ENCODE measurements at places on chromosomes 6 and 20.

- DNase-seq, result no peak
Observed at GRCh38 chr20:5680192-5680591, 70.0 kb upstream of the SHLD1 start.

GRCh38 chr20:37896932-37897548 lies 5.9 kb upstream of the VSTM2L start:
- DNase-seq, result peak; percentile 56

DNA sequence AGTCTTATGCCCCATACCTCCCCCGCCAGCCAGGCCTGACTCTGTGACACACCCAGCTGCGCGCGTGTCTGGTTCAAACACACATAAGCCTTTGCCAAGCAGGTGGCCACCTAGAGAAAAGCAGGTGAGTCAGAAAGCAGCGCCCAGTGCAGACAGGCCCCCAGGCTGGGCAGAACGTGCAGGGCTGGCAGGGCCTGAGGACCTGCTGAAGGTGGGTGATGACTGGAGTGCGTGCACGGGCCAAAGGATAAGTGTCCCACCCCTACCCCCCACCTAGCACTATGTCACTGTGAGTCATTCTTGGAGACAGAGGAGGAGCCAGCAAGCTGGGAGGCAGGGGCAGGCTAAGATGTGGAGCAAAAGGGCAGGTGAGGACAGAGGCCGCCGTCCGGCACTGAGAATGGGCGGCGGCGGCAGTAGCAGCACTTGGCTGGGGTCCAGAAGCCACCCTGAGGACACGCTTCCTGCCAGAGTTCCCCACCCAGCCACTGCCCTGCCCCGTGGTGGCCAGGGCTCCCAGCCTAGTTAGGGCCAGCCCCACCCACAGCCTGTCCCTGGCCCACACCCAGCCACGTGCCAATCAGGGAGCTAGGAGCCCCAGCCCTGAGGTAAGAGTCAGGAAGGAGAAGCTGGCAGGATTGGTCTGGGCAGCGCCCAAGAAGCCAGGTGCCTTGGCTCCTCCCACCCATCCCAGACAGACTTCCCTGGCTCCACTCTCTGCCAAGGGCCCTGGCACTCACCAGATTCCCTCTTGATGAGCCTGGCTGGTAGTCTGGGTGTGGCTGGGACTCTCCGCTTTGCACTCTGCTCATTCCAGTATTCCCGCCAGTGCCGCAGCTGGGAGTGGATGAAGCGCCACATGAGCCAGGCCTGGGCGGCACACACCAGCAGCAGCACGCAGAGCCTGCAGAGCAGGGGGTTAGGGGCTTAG lies 72.7 kb downstream of the TRAM2 start:
- DNase-seq, result no peak

DNA sequence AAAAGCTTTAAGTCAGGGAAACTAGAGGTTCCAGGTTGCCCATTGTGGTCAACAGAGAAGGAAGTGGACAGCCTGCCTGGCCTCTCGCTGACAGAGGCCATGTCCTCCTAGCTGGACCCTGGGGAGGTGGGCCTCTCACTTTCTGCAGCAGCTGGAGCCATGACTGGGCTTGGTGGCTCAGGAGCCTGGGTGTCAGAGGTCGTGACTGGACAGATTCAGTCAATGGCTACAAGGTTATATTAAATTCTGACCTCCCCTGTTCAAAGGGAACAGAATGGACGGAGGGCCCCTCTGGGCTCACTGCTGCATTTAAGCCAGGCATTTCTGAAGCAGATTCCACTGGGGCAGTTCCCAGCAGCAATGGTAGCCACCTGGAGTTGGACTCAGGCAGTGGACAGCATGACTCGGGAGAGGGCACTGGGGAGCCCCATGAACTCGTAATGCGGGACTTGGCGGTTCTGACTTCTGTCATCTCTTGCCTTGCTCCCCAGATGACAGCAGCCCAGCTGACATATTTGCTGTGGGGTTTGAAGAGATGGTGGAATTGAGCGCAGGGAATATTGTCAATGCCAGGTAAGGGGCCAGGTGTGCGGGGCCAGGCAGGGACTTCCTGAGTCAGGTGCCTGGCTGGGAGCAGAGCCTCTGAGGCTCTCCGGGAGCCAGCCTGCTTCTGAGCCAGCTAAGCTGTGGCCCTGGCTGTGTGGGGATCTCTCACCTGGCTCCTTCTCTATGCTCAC lies 86.7 kb downstream of the SYNJ2 start:
- DNase-seq, result no peak

- no peak for DNase-seq
Observed at GRCh38 chr20:10916312-10916711, 242.5 kb upstream of the JAG1 start.

GRCh38 chr20:33415948-33416347 lies 14.6 kb upstream of the CDK5RAP1 start:
- DNase-seq, result no peak

- no peak for DNase-seq
Observed at GRCh38 chr6:151297886-151298285, 58.1 kb downstream of the AKAP12 start.

DNA sequence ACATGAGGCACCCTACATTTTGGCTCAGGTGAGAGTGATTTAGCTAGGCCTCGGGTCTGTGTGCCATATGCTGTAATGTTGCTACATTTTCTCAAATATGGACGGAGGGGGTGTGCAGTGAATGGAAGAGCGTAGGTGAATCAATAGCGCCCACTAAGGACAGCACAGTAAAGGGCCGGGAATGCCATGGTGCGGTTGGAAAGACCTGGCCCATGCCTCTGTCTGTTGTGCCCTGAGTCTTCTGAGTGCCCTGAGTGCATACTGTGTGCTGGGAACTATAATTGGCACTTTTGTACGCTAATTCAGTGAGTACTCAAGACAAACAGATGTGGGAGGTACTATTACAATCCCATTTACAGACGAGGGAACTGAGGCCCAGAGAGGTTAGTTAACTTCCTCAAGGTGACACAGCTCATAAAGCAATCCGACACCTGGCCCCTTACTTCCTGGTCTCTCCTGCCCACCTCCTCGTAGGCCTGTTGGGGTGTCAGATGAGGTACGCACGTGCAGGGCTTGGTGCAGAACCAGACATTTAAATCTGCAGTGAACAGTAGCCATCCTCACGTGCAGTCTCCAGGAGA lies 17.3 kb downstream of the SLC22A1 start:
- DNase-seq, result no peak

DNA sequence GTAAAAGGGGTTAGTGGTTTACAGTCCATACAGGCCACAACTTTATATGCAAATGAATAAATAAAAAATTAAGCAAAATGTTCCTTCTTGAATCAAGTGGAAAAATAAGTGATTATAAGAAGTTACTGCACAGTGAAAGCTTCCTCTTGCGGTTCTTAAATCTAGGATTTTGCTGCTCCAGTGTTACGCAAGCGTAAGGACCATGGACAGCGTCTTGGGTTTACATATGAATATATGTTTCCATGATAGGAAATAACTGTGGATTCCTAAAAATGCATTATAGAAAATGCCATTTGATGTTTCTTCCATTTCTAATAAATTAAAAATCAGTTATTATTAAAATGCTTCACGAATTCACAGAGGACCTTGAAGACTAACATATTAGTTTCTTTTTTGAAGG lies 176.6 kb upstream of the POU3F2 start:
- no peak for DNase-seq

GRCh38 chr6:20998748-20999448 lies 464.6 kb downstream of the CDKAL1 start:
- DNase-seq, result no peak

- no peak for DNase-seq
Observed at GRCh38 chr6:129546702-129547101, 163.3 kb downstream of the ARHGAP18 start.

GRCh38 chr20:55166063-55166462 lies 690.7 kb downstream of the DOK5 start:
- DNase-seq, result no peak

DNA sequence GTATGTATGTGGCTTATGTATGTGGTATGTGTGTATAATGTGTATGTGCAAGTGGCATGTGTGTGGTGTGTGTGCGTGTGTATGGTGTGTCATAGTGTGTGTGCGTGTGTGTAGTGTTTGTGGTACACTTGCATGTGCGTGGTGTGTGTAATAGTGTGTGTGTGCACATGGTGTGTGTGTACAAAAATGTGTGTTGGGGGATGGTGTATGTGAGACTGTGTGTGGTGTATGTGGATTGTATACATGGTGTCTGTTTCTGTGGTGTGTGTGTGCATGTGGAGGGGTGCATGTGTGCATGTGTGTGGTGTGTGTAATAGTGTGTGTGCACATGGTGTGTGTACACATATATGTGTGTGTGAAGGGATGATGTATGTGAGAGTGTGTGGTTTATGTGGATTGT lies 21.5 kb downstream of the MAFB start:
- DNase-seq, result no peak
